Fibroblast of the conjunctiva (primary cell): ENCODE measurements at places on chromosomes 13 and 19.

DNA sequence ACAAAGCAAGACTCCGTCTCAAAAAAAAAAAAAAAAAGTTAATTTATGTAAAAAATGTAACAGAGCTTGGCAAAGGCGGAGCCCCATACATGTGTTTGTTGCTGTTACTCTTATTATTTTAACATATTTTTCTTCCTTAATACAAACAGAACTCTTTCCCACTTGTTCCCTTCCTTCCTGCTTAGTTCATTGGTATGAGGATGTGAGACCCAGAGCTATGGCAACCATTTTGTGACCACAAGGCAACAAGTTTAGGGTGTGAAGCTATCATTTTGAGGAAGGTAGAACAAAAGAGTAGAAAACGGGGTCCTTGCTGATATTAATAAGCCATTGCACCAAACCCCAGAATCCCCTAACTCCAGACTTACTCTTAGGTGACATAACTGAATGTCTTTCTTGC lies 5.4 kb downstream of the IFNL1 start:
- DNase-seq: no peak

DNA sequence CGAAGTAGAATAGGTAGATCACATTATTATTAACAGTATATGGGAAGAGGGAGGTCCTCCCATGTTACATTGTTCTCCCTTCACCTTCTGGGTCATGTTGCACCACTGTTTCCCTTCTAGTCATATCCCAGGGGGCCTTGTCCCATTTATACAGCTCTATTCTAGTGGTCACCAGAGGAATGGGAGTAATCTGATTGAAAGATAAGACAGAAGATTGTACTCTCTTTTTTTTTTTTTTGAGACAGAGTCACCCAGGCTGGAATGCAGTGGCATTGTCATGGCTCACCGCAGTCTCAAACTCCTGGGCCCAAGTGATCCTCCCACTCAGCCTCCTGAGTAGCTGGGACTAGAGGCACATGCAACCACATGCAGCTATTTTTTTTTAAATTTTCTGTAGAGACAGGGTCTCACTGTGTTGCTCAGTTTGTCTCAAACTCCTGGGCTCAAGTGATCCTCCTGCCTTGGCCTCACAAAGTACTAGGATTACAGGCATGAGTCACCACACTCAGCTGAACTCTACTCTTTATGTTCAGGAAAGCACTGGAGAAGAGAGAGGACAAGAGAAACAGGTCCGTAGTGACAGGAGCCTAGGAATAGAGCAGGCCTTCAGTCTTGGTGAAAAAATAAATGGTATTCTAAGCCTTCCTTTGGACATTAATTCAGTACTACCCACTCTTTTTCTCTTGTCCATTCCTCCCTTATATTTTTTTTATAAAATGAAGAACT lies 4.3 kb upstream of the ZNF529 start:
- no peak for DNase-seq

DNA sequence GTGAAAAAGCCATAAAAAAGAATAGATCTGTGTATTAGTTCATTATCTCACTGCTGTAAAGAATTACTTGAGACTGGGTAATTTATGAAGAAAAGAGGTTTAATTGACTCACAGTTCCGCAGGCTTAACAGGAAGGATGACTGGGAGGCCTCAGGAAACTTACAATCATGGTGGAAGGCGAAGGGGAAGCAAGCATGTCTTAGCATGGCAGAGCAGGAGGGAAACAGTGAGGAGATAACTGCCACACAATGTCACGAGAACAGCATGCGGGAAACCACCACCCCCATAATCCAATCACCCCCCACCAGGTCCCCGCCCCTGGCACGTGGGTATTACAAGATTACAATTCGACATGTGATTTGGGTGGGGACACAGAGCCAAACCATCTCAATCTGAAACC lies 39.1 kb upstream of the EEF1AKMT1 start:
- no peak for DNase-seq

- no peak for DNase-seq
Measured at GRCh38 chr13:46131705-46132104, 26.9 kb upstream of the CPB2 start.

- DNase-seq: no peak
Measured at GRCh38 chr19:49340069-49340864, 5.1 kb downstream of the CD37 start.

DNA sequence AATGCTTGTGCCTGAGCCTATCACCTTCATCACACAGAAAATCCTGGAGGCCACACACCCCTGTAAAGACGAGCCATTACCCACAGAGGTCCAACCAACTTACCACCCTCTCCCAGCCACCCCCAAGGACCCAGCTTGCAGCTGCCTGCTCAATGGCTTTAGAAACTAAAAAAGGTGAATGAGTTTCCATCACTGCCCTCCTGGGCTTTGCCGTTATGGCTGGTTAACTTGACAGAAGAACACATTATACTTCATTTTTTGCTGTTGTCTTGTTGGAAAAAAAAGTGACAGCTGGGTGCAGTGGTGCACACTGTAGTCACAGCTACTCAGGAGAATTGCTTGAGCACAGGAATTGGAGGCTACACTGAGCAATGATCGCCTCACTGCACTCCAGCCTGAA lies 17.4 kb upstream of the FEM1A start:
- DNase-seq: no peak

DNA sequence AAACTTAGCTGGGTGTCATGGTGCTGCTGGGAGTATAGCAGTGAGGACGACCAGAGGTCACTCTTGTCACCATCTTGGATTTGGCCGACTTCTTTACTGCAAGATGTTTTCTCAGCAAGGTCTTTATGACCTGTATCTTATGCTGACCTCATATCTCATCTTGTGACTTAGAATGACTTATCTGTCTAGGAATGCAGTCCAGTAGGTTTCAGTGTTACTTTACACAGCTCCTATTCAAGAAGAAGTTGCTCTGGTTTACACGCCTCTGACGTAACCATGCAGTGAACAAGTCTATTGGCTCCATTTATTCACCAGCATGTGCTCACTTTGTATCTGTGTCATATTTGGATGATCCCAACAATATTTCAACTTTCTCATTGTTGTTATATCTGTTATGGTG lies 26.7 kb downstream of the ZNF850 start:
- DNase-seq: no peak

GRCh38 chr19:42092350-42092749 lies 16.4 kb downstream of the ZNF574 start:
- DNase-seq: no peak

GRCh38 chr19:15287496-15287895 lies 44.8 kb downstream of the BRD4 start:
- DNase-seq: no peak

DNA sequence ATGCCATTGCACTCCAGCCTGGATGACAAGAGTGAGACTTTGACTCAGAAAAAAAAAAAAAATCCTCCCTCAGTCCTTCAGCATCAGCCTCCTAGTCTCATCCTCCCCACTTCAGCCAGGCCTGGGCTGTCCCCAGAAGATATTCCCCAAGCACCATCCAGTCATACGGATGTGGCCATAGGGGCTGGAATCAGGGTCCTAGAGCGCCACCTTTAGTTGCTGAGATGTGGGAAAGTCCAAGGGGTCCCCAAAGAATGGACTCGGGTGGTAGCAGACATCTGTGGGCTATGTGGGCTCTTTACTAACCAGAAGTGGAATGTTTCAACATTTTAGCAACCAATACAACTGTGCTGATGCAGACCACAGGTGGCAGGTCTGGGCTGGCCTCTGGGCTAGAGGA lies 3.1 kb upstream of the TYROBP start:
- no peak for DNase-seq

GRCh38 chr13:84263354-84264069 lies 381.2 kb upstream of the SLITRK1 start:
- no peak for DNase-seq

GRCh38 chr19:16199275-16199932 lies 1.7 kb downstream of the AP1M1 start:
- DNase-seq: no peak

DNA sequence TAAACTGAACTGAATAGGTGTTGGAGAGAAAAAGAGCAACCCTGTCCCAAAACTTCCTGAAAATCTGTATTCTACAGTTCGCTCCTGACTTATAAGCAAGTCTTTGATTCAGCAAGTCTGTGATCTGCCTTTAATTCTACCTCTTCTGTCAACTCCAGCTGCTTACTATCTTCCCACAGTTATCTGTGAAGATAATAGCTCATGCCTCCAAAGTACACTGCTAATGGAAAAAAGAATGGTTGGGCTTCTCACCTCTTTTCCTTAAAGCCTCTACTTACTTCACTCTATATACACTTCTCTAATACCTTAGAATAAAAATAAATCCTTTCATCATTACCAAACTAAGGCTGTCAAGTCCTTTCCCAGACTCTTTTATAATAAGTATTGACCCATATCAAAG lies 391.5 kb upstream of the MIR17HG start:
- DNase-seq: no peak

GRCh38 chr19:48456864-48457263 lies 1.5 kb downstream of the KCNJ14 start:
- no peak for DNase-seq

GRCh38 chr19:50722201-50723013 lies 757 bp upstream of the CLEC11A start:
- no peak for DNase-seq

DNA sequence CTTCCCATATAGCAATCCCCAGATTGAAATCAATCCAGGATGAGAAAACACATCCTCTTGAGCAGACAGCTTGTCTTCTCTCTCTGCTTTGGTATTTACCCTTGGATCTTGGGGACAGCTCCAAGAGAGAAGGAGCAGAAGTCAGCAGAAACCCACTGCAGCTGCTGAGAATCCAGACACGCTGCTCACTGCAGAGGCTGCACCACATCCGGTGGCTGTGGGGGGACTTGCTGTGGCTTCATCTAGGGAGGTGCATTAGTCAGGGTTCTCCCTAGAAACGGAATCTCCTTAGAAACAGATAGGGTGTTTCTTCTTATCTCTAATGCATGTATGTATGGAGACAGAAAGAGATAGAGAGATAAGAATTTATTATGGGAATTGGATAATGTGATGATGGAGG lies 2.7 kb downstream of the CYP4F12 start:
- no peak for DNase-seq

GRCh38 chr19:44800461-44800860 lies 8.4 kb upstream of the BCAM start:
- DNase-seq: peak; percentile 57

DNA sequence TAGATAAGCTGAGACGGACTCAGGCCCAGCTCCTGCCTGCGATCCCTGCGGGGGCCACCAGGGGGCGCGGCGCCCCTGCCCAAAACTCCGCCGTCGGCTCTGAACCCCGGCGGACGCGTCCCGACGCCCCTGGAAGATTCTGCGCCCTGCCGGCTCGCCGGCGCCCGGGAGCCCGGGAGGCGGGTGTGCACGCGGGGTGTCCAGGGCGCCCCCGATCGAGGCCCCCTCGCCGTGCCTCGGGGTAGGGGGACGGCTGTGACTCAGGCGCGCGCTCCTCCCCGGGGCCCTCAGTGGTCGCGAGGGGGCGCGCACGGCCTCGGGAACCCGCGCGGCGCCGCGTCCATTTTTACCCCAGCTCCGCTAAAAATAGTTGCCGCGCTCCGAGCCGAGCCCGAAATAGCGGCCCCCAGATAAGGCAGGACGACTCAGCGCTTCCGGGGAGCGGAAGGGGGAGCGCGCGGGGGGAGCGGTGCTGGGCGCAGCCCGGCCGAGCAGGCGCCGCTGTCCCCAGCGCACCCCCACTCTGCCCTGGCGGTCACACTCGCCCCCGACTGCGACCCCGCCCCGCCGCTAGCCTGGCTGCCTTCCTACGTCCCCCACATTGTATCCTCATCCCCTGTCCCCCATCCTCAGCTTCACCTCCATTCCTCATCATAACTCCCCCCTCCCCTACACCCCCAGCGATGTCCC lies 16.0 kb upstream of the ERCC1 start:
- DNase-seq: no peak

GRCh38 chr13:43307921-43308433 lies 284.6 kb downstream of the DNAJC15 start:
- DNase-seq: peak; percentile 91

GRCh38 chr19:52200044-52200443 lies 10.2 kb downstream of the PPP2R1A start:
- peak; percentile 28 for DNase-seq

- DNase-seq: no peak
Measured at GRCh38 chr19:5686326-5686646, 3.8 kb upstream of the RPL36 start.

GRCh38 chr19:7832781-7833180 lies 2.8 kb downstream of the EVI5L start:
- DNase-seq: no peak

DNA sequence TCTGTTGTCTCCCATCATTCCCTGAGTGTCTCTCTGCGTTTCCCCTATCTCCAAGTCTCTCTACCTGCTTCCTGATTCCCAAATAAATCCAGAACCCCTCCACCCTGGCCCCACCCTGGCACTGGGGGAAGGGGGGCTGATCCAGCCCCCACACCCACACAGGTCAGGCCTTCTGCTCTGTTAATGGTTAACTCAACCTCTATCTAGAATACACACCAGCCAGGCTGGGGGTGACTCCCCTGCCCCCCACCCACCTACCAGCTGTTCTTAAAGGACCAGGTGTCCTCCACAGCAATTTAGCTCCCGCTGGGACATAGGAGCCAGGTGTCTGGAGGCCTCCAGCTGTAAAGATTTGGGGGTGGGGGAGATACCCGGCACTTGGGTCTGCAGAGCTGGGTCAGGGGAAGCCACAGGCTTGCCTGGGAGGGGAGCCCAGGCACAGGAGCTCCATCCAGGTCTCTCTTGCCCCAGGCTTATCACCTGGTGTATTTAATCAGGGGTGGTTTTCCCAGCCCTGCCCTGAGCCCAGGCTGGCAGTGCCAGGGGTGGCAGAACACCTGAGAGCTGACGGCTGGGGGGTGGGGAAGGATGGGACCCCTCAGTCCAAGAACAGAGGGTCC lies 3.9 kb downstream of the IRF2BP1 start:
- no peak for DNase-seq

- DNase-seq: no peak
Measured at GRCh38 chr19:32416749-32417456, 11.3 kb downstream of the DPY19L3 start.

GRCh38 chr19:51142119-51142518 lies at the start of gene SIGLEC7:
SIGLEC7 (plus strand) TSS chr19:51142301; CDS start chr19:51142370, 69 bp downstream.
- no peak for DNase-seq

DNA sequence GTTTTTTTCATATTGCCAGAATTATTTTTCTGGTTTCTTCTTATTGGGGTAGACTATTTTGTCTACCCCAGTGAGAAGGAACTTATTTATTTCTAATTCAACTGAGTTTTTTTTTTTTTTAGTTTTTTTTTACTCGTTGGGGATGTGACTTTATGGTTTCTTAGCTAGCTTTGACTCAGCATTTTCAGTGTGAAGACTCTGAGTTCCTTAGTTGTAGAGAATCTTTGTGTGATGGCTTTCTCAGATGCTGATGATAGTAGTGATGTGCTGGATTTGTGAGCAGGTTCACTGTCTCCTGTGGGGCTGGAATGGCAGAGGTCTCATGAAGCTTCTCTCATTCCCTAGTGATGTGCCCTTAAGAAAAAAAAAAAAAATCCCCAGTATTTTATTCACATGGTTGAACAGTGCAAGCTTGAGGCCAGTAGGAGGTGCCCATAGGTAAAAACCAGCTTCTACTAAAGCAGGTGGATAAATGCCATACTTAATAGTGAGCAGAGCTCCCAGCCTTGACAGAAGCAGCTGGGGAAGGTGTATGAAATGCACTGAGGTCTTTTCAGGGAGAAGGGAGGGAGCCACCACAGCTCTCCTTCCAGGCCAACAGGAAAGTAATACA lies 106.2 kb upstream of the KLF5 start:
- no peak for DNase-seq
